ENCODE measurements at places on chromosomes 2 and 18.

GRCh38 chr2:230932556-230933511 lies 7.8 kb upstream of the GPR55 start:
- no peak for DNase-seq

DNA sequence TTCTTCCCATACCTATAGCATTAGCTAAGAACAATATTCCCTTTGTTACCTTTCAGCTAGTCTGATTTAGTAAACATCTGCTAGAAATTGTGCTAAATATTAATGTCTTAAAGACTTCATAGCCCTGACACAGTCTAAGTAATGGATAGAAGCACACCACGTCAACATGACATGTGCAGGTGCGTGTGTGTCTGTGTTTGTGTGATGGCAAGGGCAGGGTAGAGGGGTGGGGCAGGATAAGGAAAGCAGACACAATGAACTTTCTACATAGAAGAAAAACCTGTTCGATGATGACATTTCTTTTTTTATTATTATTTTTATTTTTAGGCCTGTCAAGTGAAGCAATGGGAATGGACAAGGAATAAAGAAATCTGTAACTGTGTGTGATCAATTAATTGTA lies 223.3 kb downstream of the NOL4 start:
- DNase-seq = no peak

GRCh38 chr2:231308631-231309428 lies 86.7 kb upstream of the B3GNT7 start:
- no peak for DNase-seq

GRCh38 chr2:228688007-228688645 lies 506.6 kb upstream of the SPHKAP start:
- no peak for DNase-seq

- peak; percentile 71 for DNase-seq
Measured at GRCh38 chr18:9971313-9971920, 57.6 kb downstream of the VAPA start.

- no peak for DNase-seq
Measured at GRCh38 chr2:27363933-27364332, 6.2 kb downstream of the EIF2B4 start.

GRCh38 chr18:42039396-42039795 lies 84.4 kb downstream of the PIK3C3 start:
- no peak for DNase-seq

DNA sequence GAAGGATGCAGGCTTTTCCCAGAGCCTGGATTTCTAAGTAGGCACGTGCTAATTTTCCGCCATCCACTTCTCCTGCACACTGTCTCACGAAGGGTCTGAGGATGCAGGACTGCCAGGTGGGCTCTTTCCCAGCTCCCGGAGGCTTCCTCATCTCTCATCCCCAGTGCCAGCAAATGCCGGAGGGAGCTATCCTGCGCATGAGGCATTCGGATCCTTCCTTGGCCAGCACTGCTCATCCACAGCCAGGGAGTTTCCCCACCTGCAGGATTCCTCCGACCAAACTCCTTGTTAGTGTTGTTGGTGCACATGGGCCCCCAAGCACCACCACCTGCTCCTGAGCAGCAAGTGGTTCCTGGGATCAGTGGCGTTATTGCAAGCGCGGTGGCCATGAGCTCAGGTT lies 5.0 kb downstream of the CNDP1 start:
- no peak for DNase-seq

DNA sequence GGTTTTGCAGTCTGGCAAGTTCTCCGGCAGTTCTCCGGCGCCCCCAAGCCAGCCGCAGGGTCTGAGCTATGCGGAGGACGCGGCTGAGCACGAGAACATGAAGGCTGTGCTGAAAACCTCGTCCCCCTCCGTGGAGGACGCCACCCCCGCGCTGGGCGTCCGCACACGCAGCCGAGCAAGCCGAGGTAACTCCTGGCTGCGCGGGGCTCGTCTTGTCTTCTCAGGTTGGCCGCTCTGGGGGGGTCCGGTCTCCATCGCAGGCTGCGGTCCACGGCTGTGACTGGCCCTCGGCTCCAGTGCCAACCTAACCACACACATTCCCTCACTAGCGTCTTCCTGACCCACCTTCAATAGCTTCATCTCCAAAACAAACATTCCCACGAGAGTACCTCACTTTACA lies 68.2 kb downstream of the TPGS2 start:
- no peak for DNase-seq

GRCh38 chr18:72878143-72878542 lies 10.4 kb upstream of the NETO1 start:
- DNase-seq = no peak

- no peak for DNase-seq
Measured at GRCh38 chr2:102599486-102599885, 19.9 kb upstream of the SLC9A2 start.

- no peak for DNase-seq
Measured at GRCh38 chr2:171541202-171541887, 19.1 kb downstream of the CYBRD1 start.

DNA sequence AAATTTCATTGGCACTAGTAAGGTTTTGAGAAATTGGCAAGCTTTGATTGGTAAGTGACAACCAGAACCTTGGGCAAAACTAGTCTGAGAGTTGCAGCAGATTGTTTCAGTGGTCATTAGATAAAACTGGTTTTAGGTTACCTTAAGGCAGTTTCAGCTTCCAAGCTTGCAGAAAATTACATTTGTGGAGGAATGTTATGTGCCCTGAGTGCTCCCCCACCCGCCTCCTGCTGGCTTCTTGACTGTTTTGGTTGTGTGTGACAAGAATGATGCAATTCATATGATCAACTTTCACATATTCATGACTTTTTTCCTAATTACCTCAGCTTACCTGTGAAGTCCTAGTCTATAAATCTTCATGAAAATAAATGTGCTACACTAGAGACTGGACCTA lies 599.5 kb upstream of the ZNF804A start:
- DNase-seq = no peak

DNA sequence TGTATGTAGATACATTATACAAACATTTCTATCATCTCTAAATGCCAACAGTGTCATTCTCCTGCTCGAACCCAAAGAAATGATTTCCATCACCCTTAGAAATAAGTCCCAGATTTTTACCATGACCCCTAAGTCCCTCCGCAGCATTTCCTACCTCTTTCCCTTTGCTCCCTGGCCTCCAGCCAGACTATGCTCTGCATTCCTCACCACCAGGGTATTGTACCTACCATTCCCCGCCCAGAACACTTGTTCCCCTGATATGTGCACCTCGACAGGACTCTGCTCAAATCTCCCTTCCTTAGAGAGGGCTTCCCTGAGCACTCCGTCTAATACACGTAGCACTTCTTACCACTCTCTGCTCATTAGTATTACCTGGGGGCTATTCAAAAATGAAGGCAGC lies 630.2 kb downstream of the ARHGAP15 start:
- DNase-seq = no peak

GRCh38 chr2:55947752-55948151 lies 24.2 kb upstream of the EFEMP1 start:
- DNase-seq = no peak

DNA sequence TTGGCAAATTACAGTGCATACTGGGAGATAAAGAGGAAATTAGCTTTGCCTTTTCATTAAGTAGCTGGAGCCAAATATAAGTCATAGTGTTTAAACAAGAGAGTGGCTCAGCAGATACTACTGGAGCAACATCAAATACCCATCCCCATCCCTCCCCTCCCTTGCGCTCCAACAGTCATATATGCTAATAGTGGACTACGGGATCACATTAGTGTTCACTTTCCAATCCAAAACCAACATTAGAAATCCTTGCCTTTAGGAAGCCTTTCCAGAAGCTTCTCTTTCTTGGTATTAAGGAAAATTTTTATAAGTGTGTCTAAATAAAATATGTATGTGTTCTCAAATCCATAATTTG lies 1669.3 kb downstream of the SUCLG1 start:
- DNase-seq = no peak

- DNase-seq = no peak
Measured at GRCh38 chr2:224847961-224848850, 132.0 kb upstream of the CCDC195 start.

- DNase-seq = no peak
Measured at GRCh38 chr2:2530334-2530733, 199.3 kb upstream of the MYT1L start.

DNA sequence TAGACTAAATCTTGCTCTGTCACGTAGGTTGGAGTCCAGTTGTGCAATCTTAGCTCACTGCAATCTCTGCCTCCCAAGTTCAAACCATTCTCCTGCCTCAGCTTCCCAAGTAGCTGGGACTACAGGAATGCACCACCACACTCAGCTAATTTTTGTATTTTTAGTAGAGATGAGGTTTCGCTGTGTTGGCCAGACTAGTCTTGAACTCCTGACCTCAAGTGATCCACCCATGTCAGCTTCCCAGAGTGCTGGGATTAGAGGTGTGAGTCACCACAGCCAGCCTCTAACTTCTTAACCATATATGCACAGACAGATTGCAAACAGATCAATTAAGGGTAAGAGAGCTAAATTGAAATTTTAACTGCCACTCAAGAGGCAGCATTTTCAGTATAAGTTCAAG lies 22.1 kb upstream of the CNGA3 start:
- DNase-seq = no peak

- DNase-seq = peak; percentile 24
Measured at GRCh38 chr18:68942230-68942629, 144.3 kb downstream of the CCDC102B start.

DNA sequence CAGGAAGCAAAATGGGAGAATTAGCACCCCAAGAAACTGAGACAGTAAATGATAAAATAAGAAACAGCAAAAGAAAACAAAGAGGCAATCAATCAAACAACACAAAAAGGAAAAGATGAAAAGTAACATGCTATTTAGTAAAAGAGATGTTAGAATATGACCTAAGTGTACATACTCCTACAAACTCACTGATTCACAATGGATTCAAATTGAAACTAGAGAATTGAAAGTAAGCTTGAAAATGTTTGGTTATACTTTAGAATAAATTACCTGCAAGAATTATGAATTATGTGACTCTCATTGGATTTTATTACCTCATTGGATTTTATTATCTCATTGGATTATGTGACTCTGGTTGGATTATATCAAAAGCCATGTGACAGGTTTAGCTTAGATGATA lies 22.8 kb upstream of the CCNYL1 start:
- no peak for DNase-seq

- peak; percentile 2 for DNase-seq
Measured at GRCh38 chr2:239936838-239937581, 88.1 kb downstream of the NDUFA10 start.

DNA sequence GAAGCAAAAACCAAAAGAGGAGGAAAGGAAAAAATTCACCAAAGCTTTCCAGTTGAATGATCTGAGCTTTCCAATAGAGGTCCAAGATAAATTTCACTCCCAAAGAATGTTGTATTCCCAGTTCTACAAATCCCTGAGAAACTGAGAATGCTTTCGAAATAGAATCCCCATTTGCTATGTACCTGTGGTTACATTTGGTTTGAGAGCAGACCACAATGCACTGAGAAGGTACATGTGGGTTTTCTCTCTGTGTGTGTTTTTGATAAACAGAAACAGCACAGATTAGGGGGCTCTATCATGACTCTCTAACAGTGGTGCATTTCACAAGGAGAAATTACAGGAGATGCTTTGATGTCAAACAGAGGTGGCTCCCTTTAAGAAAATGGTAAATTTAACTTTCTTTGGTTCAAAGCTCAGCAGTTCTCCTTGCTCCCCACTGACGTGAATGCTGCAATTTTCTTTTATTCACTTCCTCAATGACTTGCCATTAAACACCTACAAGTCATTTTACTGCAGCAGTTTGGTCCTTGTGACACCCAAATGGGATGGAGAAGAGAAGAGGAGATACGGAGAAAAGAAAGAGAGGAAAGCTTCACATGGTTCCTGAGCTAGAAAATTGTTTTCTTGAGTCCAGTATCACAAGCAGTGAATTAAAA lies 108.7 kb downstream of the EPHA4 start:
- DNase-seq = no peak

- no peak for DNase-seq
Measured at GRCh38 chr2:205043285-205043684, 498.0 kb downstream of the PARD3B start.

GRCh38 chr2:8594731-8595427 lies 87.0 kb upstream of the ID2 start:
- no peak for DNase-seq

- DNase-seq = no peak
Measured at GRCh38 chr2:42971947-42972736, 179.8 kb upstream of the HAAO start.

- DNase-seq = no peak
Measured at GRCh38 chr18:75244351-75245313, 34.0 kb downstream of the TSHZ1 start.

DNA sequence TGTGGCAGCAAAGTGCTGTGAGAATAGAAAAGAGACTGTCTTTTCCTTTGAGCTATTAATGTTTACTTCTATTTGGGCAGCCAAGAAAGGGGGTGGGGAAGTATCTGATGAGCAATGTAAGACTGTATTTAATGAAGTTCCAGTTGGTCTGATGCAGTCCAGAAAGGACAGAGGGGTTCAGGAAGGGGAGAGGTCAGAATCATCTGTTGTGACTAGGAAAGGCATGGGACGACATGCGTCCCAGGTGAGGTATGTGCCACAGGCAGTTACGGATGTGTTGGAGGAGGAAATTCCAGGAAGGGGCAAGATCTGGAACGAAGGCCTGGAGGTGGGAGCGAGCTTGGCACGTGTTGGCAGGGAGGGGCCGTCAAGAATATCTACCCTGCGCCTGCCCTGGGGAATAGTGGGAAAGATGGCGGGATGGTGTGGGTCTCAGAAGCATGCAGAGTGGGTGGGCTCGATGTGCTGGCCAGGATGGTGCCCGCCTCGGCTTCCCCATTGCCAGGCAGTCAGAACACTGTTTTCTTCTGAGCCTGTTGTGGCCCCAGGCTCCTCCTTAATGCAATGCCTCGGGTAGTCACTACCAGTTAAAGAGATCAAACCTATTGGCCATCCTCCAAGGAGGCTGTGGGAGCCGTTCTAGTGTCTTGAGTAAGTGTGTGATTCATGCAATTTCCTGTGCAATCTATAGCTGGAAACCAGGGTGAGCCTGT lies 57.8 kb upstream of the TXNDC2 start:
- no peak for DNase-seq

- DNase-seq = peak; percentile 89
Measured at GRCh38 chr18:8389391-8390340, 219.6 kb upstream of the RAB12 start.

- DNase-seq = no peak
Measured at GRCh38 chr2:109209941-109210340, 80.9 kb downstream of the SH3RF3 start.

DNA sequence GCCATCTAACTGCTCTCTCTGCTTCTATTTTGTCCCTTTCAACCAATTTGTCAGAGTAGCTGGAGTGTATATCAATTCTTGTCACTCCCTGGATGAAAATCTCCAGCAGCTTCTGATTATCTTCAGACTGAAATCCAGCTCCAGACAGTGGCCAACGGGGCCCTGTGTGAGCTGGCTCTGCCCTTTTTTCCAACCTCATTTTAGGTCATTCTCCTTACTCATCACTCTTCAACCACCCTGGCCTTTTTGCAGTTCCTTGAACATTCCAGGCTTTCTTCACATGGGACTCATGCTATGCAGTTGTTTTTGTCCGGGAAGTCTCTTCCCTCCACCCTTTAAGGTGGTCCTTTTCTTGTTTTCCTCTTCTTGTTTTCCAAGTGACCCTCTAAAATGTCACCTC lies 15.4 kb upstream of the FAP start:
- no peak for DNase-seq

Data from glutamatergic neuron (in vitro differentiated cells).